Right atrium auricular region (tissue), 2 donors: ENCODE measurements at places on chromosomes 2 and 18. TPM values are rescaled to one million over a fixed set of nuclear protein-coding genes. Genes with fewer than 3 reads are reported as not detected.

DNA sequence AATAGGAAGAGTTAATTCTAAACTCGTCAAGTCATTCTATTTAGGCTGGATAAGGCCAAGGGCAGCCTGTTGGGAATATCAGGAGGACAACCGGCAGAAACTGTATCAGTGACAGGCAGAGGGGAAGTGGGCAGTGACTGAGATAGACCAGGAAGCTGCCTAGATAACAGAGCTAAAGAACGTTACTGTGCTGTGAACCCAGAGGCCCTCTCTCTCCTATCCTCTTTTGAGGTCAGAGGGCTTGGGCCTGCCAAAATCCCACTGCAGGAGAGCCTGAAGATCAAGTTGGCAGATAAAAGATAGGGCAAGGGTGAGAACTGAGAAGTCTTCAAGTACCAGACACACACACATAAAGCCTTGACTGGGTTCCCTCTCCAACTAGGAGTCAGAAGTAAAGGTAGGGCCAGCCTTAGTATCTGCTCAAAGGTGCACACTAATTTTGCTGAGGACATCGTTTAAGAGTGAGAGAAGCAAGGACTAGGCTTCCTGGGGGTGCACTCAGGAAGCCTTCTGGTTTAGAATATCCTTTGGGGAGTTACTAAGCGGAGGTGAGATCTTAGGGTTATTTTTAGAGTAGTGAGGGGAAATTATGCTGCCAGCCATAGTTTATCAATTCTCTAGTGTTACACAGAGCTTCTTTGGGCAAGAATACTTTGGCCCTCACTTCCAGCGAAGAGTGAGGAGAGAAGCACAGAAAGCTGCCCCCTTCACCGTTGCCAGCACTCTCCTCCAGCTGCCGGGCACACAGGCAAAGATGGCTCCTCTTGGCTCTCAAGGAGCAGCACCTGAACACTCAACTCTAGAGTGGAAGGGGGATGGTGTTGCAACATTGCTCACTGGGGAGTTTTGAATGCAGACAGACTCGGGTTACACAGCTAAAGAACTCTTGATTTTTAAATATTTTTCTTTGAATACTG is 9.8 kb downstream of the CAVIN2 start:
- no peak for DNase-seq

GRCh38 chr2:22952656-22953225 is 432.2 kb upstream of the KLHL29 start:
- no peak for DNase-seq

- DNase-seq = no peak
Observed at GRCh38 chr2:85011747-85012146, 40.8 kb downstream of the KCMF1 start.

The SIGLEC15 gene
- 1.9 TPM for total RNA-seq

- no peak for DNase-seq
Observed at GRCh38 chr2:105404736-105405135, 5.9 kb upstream of the FHL2 start.

- no peak for DNase-seq
Observed at GRCh38 chr2:41768310-41768709, 279.5 kb upstream of the PKDCC start.
